Uterus (tissue), 4 donors: ENCODE measurements at places on chromosomes 7 and 10. TPM values are rescaled to one million over a fixed set of nuclear protein-coding genes. Genes with fewer than 3 reads are reported as not detected.

Gene OR2A1
- total RNA-seq, result not detected

Gene IGF2BP3
- total RNA-seq, result 45.8 TPM

Gene MPP7
- total RNA-seq, result 9.1 TPM

Gene TDRD1
- total RNA-seq, result not detected

Gene SLC39A12
- not detected for total RNA-seq

Gene SNX10
- total RNA-seq, result 8.2 TPM

Gene AKR1E2
- 31.3 TPM for total RNA-seq

Gene HSPB1
- total RNA-seq, result 1,391 TPM

Gene LIPM
- not detected for total RNA-seq

Gene MYO1G
- total RNA-seq, result 1.5 TPM

Gene CALN1
- total RNA-seq, result 2.3 TPM

Gene ASB10
- total RNA-seq, result not detected

Gene NODAL
- not detected for total RNA-seq

Gene SFTPA1
- total RNA-seq, result not detected

Gene LRRC61
- total RNA-seq, result 16.9 TPM

Gene CYP3A4
- 0.18 TPM for total RNA-seq

Gene AHCYL2
- total RNA-seq, result 29.2 TPM

Gene MMD2
- total RNA-seq, result not detected

Gene NME8
- not detected for total RNA-seq

Gene SPDYE11
- not detected for total RNA-seq

Gene HTR5A
- not detected for total RNA-seq

Gene EBF3
- 0.77 TPM for total RNA-seq

Gene CALCR
- total RNA-seq, result 0.26 TPM

Gene ZPBP
- not detected for total RNA-seq

Gene ZSCAN25
- total RNA-seq, result 26.9 TPM

Gene UFSP1
- not detected for total RNA-seq

Gene MALRD1
- total RNA-seq, result not detected

Gene HOXA2
- total RNA-seq, result 1.8 TPM

Gene ELFN1
- total RNA-seq, result 1.2 TPM

Gene OR2A7
- total RNA-seq, result 3.8 TPM
